ENCODE measurements at places on chromosomes 11 and 22. TPM values are rescaled to one million over a fixed set of nuclear protein-coding genes. Genes with fewer than 3 reads are reported as not detected.
A peak's percentile ranks its signal among the peaks of the same experiment; 100 is the strongest.

CELF1 gene
- total RNA-seq: 149 TPM

MS4A4A gene
- total RNA-seq: 8.4 TPM

PKP3 gene
- 78.5 TPM for total RNA-seq

GNAZ gene
- 10.7 TPM for total RNA-seq

DRD4 gene
- total RNA-seq: 2.6 TPM

GRCh38 chr11:14891143-14892035 is 642 bp downstream of the CYP2R1 start:
- DNase-seq: peak; percentile 90

DNA sequence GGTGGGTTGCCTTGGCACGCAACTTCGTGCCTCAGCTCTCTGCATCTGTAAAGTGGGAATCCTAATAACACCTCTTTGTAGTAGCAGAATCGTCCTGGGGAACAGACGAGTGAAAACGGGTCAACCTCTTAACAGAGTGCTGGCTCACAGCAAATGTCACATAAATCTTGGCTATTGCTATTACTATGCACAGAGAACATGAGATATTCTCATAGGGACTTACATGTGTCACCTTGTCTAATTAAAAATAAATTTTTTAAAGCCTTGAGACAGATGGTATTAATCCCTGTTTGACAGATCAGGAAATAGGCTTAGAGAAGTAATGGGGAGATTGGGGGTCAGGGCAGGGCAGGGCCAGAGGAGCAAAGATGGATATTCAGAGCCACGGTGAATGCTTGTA is 44.3 kb upstream of the IGSF9B start:
- DNase-seq: no peak

GRCh38 chr11:129694538-129694937 is 121.1 kb upstream of the TMEM45B start:
- no peak for DNase-seq

DNA sequence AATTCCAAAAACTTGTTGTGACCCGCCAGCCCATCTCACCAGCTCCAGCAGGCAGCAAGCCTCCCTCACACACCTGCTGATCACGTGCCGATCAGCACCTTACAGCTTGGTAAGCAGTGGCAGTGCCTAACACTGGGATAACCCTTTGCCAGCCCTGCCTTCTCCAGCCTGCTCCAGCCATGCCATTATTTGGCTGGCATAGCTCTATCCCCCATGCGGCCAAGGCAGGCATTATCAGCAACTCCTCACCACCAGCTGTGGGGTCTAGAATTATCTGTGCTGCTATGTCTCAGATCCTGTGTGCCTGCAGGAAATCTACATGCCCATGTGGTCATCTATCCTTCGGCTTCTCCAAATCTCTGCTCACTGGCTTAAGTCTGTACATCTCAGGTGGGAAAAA is 215.0 kb downstream of the ST3GAL4 start:
- DNase-seq: no peak

GRCh38 chr11:103699216-103699615 is 337.2 kb upstream of the DDI1 start:
- DNase-seq: no peak

- no peak for DNase-seq
These were observed 3.0 kb downstream of the RASSF10 start for GRCh38 chr11:13012056-13012661.

DNA sequence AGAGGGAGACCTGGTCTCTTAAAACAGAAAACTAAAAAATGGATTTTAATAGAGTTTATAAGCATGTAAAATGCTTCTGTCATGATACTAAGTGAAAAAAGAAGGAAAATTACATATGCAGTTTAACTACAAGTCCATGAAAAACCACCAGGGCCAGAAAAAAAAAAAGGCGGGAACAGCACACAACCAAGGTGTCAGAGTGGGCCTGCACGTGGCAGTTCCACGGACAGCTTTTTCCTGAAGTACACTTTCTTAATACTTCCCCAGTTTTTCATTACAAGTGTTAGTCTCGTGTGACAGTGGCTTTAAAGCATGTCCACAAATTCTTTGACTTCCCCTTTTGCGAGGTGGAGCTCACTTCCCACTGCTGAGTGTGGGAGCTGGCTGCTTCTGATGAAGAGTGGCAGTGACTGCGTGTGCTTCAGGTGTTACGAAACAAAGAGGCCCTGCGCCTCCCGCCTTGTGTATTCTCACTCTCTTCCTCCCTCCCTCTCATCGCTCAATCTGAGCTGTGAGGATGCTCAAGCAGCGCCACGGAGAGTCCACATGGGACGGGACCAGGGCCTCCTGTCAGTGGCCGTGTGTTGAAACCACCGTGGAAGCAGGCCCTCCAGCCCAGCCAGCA is 16.4 kb downstream of the PPM1F start:
- DNase-seq: no peak

DNA sequence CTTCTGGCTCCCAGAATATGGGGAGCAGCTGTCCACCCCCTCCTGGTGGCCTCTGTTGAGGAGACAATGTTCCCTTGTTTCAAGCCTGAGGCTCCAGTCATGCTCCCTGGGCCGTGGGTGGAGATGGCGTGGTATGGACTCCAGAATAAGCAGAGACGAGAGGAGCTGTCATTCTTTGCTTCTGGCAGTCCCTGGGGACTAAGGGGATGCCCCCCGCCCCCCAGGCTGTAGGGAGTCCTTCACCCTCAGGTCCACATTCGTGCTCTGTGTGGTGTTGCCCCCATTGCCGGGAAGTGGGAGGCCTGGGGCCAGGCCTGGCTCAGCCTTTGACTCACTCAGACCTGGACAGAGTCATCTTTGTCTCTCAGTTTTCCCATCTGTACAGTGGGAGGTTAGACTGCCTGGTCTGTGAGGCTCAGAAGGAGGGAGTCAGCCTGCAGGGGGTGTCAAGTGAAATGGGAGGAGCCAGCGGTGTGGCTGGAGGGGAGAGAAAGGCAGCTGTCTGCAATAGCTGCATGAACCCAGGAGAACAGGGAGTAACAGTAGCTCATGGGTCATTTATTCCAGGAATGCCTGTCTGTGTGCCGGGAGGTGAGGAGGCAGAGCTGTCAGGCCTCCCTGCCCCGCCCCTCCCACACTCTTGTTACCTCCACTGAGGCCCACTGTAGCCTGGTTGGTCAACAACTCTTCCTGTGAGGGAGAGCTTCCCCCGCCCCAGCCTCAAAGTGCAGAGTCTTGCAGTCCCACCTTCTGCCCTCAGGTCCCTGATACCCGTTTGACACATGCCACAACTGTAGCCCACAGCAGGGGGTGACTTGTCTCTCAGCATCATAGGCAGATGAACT is 6.3 kb downstream of the ARHGEF17 start:
- DNase-seq: no peak

DNA sequence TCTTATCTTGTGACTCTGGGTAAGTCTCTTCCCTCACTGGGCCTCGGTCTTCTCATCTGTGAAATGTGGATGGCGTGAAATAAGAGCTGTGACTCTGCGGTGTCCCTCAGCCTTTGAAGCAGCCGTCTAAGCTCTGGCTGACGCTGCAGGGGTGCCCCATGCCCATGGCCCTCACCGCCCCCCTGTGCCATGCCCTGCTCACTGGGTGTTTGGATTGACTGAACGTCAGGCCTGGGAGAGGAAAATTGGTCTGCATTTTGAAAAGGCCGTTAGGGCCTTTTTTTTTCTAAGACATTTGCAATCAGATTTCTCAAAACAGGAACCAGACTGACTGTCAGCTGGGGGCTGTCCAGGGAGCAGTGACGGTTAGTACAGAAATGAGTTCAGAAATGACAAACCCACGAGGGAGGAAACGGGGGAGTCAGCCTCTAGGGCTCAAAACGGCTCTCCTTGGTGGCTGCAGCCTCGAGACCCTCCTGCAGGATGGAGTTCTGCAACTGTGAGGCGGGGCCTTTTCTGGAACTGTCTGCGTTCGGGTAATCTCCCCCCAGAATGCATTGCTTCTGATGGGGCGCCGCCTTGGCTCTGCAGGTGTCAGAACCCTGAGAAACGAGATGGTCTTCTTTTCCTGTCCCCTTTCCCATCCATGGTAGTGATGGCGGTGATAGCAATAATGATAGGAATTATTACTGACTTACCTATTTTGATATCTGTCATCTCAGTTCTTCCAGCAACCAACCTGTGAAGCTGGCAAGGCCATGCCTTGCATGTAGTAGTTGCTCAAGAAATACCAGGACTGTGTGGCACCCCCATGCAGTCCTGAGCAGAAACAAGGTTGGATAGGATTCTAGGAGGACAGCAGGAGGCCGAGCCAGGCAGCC is 2.0 kb downstream of the GRK2 start:
- DNase-seq: peak; percentile 47

GRCh38 chr11:56750190-56750589 is 1.7 kb upstream of the OR9G4 start:
- no peak for DNase-seq

DNA sequence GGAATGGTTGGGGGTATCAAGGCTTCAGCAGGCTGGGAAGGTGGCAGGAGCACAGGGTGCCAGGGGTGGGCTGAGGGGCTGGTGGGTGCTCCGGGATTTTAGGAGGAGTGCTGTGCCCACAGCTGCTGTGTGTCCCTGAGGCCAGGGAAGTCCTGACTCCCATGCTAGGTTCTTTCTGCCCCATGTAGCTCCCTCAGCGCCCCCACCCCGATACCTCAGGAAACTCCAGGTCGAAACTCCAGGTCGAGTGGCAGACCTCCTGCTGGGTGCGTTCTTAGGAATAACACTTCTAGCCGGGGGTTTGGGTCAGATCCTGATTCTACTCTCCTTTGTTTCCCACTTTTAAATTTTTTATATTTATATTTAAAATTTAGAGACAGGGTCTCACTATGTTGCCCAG is 8.3 kb downstream of the AP2A2 start:
- DNase-seq: no peak

DNA sequence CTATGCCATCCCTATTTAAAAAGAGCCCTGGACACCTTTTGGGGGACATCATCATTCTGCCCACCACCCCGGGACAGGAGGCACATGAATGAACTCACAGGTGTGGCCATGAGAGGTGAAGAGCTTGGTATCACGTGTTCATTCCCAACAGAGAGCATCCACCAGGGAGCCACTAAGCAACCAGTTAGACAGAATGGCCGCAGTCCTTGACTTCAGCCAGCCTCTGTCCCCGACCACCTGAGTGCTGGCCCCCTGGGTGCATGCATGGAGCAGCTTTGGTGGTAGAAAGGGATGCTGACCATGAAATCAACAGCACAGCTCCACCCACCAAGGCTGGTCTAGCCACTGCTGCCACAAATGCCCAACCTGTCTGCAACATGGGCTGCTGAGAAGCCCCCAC is 31.1 kb upstream of the CD81 start:
- DNase-seq: no peak

GRCh38 chr11:130403271-130403804 is 25.1 kb downstream of the ADAMTS8 start:
- DNase-seq: peak; percentile 62

Measured in ureter (tissue), 1 donor.